ENCODE measurements at places on chromosomes 11 and 22.
A peak's percentile ranks its signal among the peaks of the same experiment; 100 is the strongest.

DNA sequence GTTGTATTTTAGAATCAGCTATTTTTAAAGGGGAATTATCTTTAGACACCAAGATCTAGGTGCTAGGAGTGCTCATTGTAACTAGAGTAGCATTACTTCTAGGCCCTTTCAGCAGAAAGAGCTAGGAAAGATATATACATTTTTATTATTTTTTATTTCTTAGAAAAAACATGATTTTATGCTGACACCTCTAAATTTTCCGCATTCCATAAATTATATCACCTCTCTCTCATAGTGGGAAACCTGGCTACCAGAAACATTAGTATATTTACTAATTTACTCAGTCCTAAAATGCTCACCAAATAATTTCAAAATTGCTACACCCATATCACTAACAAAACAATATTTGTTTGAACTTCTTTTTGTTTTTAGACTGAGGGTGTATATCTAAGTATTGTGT is 32.1 kb upstream of the SLC36A4 start:
- DNase-seq, result no peak

DNA sequence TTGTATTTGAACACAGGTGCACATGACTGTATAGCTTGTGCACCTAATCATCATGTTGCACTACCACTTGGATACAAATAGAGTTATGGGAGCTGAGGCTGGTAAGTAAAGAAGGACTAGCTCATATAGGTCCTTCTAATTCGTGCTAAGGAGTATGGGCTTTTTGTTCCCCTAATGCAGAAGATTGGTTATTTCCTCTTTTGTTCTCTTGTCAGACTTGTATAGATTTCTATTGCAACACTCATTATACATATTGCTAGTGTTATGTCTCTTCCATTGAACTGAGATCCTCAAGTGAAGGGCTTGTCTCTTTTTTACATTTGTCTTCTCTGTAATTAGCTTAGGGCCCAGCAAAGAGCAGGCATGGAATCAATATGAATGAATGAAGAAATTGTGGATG is 54.1 kb upstream of the ARHGAP20 start:
- DNase-seq, result no peak

DNA sequence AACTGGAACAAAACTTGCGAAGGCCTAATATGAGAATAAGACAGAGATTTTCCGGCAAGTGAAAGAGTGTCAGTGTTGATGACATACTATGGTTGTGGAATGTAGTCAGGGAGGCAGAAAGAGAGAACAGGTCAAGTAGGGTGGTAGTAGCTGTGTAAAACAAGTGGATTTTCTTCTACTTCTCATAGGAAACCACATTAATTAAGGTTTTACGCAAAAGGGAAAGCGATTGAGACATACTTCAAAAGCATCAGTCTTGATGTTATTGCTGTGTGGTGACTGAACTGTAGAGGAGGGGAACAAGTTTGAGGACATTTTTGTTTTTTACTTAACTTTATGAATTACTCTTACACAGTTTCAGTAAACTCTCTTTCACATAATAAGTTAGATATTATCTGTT is 186.0 kb upstream of the CNTN5 start:
- DNase-seq, result no peak

DNA sequence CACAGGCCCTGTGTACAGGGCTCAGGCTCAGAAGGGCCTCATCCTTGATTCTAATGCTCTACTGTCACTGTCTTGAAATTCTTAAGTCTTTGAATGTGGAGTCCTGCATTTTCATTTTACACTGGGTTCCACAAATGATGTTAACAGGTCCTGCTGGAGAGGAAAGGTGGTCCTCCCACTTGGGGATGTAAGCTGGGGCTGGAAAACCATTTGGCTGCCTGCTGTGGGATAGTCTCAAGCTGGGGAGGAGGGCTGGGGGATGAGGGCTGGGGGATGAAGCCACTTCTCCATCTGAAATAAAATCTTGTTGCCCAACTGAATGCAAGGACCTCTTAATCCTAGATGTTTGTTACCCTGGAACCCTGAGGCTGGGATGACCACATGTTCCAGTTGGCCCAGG is 423.0 kb downstream of the TENM4 start:
- DNase-seq, result peak; percentile 69

GRCh38 chr11:2599561-2600189 is 100.1 kb downstream of the KCNQ1OT1 start:
- DNase-seq, result peak; percentile 79

GRCh38 chr22:47318041-47318737 is 555.7 kb downstream of the TBC1D22A start:
- DNase-seq, result no peak

- DNase-seq, result no peak
Measured at GRCh38 chr11:31001427-31001826, 368.1 kb downstream of the DCDC1 start.

DNA sequence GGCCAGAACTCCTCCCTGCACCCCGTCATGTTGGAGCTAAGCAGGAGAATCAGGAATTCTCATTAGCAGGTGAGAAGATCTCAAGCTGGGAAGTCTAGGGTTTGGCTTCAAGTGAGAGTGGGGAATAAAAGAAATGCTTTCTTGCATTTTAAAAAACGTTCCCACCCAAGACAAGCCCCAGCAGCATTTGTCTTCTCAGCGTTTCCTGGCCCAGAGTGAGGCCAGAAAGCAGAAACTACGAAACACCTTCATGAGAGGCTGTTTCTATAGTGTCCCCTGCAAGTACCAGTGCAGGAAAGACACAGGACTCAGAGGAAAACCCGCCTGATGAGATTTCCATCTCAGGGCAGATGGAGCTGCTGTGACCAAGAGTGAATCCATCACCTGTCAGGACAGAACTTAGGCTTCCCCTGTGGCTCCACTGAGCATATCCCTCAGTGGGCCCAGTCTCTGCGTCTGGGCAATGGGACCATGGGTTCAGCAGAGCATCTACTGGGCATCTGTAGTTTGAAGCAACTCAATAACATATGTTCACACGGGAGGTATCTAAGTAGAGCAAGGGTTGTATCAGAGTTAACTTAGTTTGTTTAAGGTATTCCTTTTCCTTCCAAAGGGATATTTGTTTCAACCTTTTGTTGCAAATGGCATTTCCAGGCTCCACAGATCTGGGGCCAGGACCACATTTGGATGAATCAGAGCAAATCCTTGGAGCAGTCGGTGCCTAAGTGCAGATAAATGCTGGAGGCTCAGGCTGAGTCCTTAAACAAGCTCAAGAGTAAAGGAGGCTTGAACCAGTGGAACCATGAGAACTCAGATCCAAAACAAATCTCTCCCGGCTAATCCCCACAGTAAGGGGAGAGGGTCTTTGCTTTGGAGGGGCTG is 548.3 kb downstream of the MIAT start:
- DNase-seq, result no peak

- DNase-seq, result no peak
Measured at GRCh38 chr11:20458905-20459632, 71.6 kb downstream of the PRMT3 start.

Data from vagina (tissue), 2 donors.